Neural progenitor cell (in vitro differentiated cells): ENCODE measurements at places on chromosomes 5 and 9. TPM values are rescaled to one million over a fixed set of nuclear protein-coding genes. Genes with fewer than 3 reads are reported as not detected.

DNA sequence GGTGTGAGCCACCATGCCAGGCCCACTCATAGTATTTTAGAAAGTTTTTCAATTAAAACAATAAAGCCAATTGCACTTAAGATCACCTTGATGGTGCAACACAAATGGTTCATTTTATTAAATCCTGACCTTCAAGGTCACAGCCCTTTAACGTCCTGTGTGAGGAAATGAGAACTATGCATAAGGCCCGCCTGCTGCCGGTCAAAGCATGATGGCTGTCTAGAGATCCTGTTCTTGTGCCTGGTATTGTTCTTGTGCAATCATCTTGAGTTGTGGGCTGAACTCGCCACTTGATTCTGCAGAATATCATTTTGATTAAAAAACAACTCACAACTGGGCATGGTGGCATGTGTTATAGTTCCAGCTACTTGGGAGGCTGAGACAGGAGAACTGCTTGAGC is 43.6 kb upstream of the FBXW11 start:
- DNase-seq: no peak

GRCh38 chr5:113264046-113264445 is 170.7 kb downstream of the TSSK1B start:
- no peak for DNase-seq

DNA sequence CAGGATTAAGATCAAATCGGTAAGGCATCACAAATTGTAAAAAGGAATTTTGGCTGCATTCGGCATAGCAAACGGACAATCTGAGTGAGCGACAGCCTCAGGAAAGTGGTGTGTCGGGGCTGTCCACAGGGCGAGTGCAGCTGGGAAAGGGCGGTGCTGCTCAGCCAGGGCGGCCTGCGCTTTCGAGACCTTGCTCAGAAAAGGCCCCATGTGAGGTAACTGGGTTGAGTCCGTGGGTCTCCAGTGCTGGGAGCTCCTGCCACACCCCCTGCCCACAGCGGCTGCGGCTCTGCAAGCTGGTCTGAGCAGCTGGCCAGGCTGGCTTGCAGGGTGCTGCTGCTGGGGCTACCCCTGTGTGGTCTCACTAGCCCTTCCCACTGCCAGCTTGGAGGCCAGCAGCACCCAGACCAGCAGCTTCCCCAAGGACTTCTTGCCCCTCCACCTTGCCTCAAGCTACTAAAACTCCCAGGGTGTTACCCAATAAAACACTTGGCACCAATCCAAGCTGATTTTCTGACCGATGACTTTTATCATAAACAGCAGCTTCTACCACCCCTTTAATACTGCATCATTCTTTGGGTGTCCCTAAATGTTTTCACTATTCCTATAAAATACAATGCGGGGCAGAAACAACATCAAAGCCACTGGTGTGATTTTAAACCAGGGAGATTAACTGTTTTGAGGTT is 6.2 kb downstream of the SURF2 start:
- DNase-seq: no peak

The CEL gene
- 1.0 and 2.2 TPM in 2 replicates for total RNA-seq

The AFAP1L1 gene
- total RNA-seq: 0.34 and 0.36 TPM in 2 replicates

GRCh38 chr5:102759700-102760099 is 4.6 kb downstream of the PAM start:
- DNase-seq: no peak

- DNase-seq: no peak
Observed at GRCh38 chr9:134494273-134494815, 147.3 kb upstream of the COL5A1 start.

- DNase-seq: no peak
Observed at GRCh38 chr5:763998-764781, 20.3 kb downstream of the ZDHHC11B start.

The BOD1 gene
- 144 and 175 TPM in 2 replicates for total RNA-seq

DNA sequence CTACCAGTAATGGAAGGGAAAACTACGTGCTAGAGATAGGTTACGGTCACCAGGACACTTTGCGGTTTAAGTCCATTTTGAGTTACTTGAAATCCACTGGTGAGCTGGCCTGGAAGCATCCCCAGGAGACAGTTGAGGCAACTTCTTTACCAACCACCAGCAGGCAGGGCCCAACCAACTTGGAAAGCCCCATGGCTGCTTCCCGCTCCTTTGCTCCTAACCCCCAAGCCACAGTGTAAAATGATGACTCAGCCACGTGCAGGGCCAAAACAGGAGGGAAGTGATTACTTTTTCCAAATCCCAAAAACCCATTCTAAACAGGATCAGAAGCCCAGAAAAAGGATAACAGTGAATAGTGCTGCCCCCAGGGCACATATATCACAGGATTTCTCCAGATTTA is 87.4 kb downstream of the PAX5 start:
- no peak for DNase-seq

DNA sequence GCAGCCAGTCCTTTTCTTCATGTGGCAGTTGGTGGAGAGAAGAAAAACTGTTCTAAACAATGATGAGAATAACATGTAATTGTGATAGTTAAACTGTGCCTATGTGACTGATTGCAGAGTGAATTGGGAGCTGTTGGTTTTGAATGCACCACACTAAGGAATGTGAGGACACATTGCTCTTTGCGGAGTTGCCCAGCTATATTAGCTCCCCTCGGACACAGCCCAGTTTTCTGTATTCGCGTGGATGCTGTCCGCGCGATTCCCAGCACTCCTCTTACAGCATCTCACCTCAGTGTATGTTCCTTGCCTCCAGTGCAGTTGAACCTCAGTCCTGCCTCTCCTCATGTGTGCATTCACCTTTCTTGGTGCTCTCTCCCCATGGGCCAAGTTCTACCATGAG is 32.2 kb downstream of the TGFBI start:
- DNase-seq: no peak

GRCh38 chr9:91885746-91886413 is 64.1 kb downstream of the ROR2 start:
- DNase-seq: no peak

GRCh38 chr9:111743275-111743674 is 51.5 kb downstream of the SHOC1 start:
- no peak for DNase-seq

GRCh38 chr9:101220341-101220740 is 164.5 kb downstream of the BAAT start:
- no peak for DNase-seq

DNA sequence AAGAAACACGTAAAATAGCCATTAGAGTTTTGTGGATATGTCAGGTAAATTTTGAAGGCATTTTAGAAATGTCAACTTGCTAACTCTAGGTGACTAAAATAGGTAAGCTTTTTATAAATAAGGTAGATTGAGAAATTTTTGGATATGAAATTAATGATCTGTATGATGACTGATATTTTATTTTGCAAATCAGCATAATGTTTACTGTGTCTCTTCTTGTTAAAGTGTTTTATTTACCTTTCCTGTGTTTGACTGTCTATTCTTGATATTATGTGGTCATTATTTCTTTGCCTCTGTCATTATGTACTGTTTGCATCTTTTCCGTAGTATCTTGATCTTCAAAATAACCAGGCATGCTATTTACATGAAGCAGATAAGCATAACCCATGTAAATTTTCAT is 58.4 kb downstream of the ZCCHC7 start:
- no peak for DNase-seq

- no peak for DNase-seq
Observed at GRCh38 chr5:44665101-44665701, 143.5 kb upstream of the MRPS30 start.

DNA sequence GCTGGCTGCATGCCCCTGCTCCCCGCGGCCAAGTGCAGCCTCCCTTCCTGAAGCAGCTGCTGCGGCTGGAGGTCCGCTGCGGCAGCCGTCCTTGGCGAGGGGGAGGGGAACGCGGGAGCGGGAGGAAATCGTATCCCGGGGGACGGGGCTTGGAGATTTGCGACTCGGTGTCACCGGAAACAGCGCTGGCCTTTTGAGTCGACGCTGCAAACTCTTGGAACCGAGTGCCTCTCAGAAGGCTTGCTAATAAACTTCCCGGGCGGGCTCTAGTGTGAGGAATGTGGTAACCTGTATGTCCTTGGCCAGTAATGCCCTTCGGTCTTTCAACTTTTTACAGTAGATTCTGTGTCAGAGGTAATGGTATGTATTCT is 82.7 kb downstream of the PTPDC1 start:
- peak; percentile 87 for DNase-seq

DNA sequence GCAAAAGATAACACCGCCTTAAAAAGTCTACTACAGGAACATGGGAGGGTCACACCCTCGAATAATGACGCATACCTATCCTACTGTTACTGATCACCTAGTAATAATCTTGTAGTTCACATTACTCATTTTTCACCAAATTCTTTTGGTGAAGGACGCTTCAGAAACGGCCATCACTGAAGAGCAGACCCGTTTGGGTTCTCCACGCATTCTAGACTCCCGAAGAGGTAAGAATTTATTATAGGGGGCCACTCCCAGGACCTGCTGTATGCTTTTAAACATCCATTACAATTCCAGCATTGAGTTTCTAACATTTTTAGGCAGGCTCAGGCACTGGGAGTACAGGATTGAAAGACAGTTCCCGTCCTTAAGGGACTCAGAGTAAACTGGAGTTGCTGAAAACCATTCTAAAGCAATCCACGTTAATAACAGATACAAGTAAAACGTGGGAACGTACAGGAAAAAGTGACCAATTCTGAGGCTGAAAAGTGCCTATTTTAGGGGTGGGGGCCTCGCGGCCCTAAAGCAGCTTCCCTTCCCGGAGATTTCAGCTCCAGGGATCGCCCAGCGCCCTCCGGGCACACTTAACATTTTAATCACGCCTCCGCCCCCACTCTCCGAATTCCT is at the start of gene FER:
FER (plus strand) TSS at position 124 of the 627 bp plus-strand sequence. CDS start 50,286 bp downstream, outside the sequence.
- DNase-seq: peak; percentile 18

DNA sequence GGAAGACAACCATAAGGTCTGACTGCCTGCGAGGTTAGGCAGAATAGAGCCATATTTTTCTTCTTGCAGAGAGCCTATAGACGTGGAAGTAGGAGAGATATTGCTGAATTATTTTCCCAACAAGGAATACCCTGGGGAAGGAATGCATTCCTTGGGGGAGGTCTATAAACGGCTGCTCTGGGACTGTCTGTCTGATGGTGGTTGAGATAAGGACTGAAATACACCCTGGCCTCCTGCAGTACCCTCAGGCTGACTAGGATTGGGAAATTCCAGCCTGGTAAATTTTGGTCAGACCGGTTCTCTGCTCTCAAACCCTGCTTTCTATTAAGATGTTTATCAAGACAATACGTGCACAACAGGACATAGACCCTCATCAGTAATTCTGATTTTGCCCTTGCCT is 617.5 kb upstream of the GRIN3A start:
- no peak for DNase-seq

- no peak for DNase-seq
Observed at GRCh38 chr9:77731930-77732329, 83.8 kb upstream of the GNA14 start.

DNA sequence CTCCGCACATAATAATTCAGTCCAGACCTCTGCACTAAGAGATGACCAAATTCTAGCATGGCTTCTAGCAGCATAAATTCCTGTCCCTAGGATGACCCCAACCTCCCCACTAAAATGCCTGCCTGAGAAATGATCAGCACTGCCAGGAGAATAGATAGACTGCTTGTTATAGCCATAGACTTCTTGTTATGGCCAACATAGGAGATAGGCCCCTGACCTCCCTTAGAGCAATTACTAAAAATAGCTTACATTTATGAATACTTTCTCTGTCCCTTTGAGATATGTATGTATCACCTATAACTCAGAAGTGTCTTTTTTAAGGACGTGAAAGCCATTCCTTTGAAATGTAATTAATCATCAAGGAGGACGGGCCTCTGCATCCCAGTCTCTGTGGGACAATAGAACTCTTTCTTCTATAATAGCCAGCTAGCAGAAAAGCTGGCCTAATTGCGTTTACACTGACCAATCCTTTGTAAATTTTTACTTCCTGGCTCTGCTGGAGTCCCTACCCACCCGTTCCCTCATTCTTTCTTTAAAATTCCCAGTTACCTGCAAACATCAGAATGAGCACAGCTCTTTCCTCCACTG is 1002.7 kb downstream of the CDH18 start:
- peak; percentile 75 for DNase-seq

The NIPAL4 gene
- not detected in 2 replicates for total RNA-seq

The GRXCR2 gene
- not detected in 2 replicates for total RNA-seq

GRCh38 chr5:27845248-27845647 is 806.9 kb upstream of the CDH9 start:
- DNase-seq: no peak

DNA sequence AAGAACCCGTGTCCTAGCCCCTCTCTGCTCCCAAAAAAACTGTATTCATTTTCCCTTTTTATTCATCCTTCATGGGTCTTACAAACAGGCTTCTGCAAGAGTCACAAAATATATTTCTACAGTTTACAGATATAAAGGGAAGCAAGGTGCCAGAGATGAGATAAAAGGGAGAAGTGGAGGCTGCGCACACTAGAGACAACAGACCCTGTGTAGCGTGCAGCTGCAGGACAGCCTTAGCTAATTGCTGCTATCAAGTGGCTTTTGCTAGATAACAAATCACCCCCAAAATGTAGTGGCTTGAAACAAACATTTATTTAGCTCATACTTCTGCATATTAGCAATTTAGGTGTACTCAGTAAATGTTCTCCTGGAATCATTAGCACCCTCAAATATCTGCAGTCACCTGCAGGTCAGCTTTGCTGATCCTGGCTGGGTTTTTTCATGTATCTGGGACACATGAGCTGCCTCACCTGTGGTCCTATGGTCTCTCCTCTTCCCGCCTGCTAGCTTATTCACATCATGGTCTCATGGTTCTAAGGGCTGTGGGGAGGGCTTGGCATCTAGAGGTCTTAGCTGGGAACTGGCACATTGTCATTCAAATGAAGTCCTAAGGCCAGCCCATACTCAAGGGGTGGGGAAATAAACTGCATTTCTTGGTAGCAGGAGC is 29.4 kb downstream of the ARHGEF37 start:
- DNase-seq: no peak

The CHD1 gene
- 112 and 198 TPM in 2 replicates for total RNA-seq

The ECM2 gene
- not detected in 2 replicates for total RNA-seq

DNA sequence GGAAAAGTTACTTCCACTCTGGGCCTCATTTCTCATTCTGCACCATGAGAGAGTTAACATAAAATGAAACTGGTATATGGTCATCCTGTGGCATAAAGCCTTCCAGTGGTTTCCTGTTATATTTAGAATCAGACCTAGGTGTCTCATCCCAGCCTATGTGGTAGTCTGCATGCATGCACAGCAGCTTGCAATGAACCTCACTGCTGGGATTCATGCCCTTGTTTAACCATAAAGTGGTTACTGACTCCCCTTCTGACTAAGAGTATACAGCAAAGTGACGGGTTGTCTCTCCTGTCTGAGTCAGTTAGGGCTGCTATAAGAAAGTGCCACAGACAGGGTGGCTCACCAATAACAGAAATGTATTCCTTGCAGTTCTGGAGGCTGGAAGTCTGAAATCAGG is 14.7 kb upstream of the TDRD7 start:
- DNase-seq: no peak

DNA sequence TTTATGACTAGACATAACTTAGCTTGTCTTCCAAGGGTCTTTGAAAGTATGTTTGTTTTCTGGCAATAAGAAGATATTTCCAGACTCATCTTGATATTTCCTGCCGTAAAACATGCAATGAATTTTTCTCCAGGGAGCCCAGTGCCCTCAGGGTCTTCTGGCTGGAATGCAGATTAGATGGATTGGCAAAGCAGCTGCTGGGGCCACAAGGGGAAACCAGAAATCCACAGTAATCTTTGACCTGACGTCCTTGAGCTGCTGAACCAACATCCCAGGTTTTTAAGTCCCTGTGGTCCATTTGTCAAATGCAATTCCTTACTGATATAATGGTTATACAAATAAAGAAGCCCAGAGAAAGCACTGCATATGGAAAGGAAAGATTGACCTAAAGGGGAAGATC is 93.0 kb downstream of the THBS4 start:
- no peak for DNase-seq

The CDH9 gene
- total RNA-seq: 2.4 and 2.8 TPM in 2 replicates
